ENCODE measurements at places on chromosomes 13 and 19.

- no peaks in the 10 kb centered on the region for H3K36me3 ChIP-seq
- H3K4me1 ChIP-seq = no peaks in the 10 kb centered on the region
- no peak overlapping the region for H3K27ac ChIP-seq
- DNase-seq = no peak
These were observed 19.2 kb downstream of the C13orf42 start for GRCh38 chr13:51091839-51092238.

DNA sequence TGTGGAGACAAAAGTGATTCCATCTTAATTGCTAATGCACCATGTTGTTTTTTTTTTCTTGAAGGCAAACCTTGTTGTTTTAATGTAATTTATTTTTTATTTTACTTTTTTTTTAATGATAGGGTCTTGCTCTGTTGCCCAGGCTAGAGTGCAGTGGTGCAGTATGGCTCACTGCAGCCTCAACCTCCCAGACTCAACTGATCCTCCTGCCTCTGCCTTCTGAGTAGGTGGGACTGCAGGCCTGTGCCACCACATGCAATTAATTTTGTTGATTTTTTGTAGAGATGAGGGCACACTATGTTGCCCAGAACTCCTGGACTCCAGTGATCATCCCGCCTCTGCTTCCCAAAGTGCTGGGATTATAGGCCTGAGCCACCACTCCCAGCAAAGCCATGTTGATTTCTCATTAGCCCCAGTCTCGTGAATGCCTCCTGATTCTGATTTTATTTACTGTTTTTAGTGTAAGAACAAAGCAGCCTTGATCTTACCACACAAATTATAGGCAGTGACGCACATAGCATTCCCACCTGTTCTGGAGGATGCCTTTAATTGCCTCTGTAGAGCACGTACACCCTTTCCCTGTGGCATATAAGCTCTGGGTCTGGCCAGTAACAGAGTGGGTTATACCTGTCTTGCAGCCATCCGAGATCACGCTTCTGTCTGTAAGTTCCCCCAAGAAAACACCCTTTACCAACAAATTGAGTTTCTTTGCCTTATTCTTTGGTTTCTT is 150.4 kb downstream of the GGACT start:
- H3K4me1 ChIP-seq = peaks cover 23% of the 10 kb centered on the region
- no peak overlapping the region for H3K27ac ChIP-seq
- no peak for DNase-seq
- H3K36me3 ChIP-seq = peaks cover 8% of the 10 kb centered on the region
- no peaks in the 10 kb centered on the region for H3K27me3 ChIP-seq

GRCh38 chr13:33757713-33758112 is 60.2 kb upstream of the RFC3 start:
- H3K27ac ChIP-seq = no peak overlapping the region
- H3K36me3 ChIP-seq = no peaks in the 10 kb centered on the region
- peaks cover 5% of the 10 kb centered on the region for H3K27me3 ChIP-seq
- no peaks in the 10 kb centered on the region for H3K4me1 ChIP-seq

GRCh38 chr13:47033216-47033615 is 136.4 kb upstream of the HTR2A start:
- no peaks in the 10 kb centered on the region for H3K4me1 ChIP-seq
- no peak overlapping the region for H3K27ac ChIP-seq
- no peak overlapping the region for H3K4me3 ChIP-seq
- no peak for DNase-seq
- peaks cover 24% of the 10 kb centered on the region for H3K27me3 ChIP-seq

- no peaks in the 10 kb centered on the region for H3K36me3 ChIP-seq
- no peaks in the 10 kb centered on the region for H3K4me1 ChIP-seq
- H3K27me3 ChIP-seq = peaks cover 46% of the 10 kb centered on the region
- no peak for DNase-seq
- no peak overlapping the region for H3K4me3 ChIP-seq
These were observed 16.2 kb downstream of the SOX21 start for GRCh38 chr13:94696171-94696570.

DNA sequence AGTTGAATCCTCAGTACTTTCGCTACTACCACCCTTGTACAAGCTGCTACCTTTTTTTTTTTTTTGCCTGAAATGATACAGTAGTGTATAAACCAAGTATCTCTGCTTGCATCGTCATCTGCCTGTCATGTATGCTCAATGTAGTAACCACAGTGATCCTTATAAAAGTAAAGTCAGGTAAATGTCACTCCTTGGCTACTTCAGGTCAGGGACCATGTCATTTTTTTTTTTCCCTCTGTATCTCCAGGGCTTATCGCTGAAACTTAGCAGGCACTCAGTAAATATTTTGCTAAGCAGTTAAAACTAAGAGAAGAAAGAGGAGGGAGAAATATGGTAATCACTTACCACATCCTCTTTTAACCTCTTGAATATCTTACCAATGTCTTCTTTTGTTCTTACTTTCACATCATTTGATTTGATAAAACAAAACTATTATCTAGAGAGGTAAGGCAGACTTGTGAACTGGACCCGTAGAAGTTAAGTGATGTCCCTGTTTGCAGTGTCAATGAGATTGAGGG is 96.8 kb upstream of the KLF12 start:
- peaks cover 16% of the 10 kb centered on the region for H3K36me3 ChIP-seq
- H3K4me3 ChIP-seq = peak overlapping the region; percentile 48
- no peak for DNase-seq
- H3K27me3 ChIP-seq = no peaks in the 10 kb centered on the region
- peaks cover 20% of the 10 kb centered on the region for H3K4me1 ChIP-seq

DNA sequence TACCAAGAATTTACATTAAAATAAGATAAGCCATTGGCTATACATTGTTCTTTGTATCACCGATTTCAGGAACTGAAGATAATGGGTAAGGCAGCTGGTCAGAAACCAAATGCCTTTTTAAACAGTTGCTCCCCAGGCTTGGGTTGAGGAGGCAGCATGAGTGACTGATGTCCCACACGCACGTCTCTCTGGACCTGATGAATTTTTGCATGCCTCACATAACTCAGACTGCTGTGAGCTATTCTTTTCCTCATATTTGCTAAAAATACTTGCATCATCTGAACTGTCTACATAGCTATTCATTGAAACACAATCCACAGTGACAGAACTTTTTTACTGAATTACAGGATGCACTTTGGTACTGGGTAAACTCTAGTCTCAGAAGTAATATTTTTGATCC is 123.6 kb upstream of the MAB21L1 start:
- H3K4me1 ChIP-seq = no peaks in the 10 kb centered on the region
- H3K36me3 ChIP-seq = no peaks in the 10 kb centered on the region

DNA sequence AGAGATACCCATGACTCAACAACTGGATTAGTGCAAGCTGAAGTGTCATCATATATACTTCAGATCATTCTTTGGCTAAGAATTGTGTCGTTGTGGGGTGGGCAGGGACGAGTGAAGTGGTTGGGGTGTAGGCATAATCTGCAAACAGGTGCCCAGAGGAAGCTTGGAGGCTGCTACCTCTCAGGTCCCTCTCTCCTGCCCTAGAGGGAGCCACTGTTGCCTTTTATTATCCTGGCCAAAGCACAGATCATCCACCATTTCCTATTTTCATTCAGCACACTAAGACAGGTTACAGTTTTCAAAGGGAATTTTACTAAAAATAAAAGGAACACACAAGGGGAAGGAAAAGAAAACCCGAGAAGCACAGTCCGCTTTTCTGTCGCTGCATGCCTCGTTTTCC is 126.6 kb downstream of the HS6ST3 start:
- no peaks in the 10 kb centered on the region for H3K4me1 ChIP-seq
- no peaks in the 10 kb centered on the region for H3K36me3 ChIP-seq
- H3K4me3 ChIP-seq = no peak overlapping the region
- DNase-seq = no peak

GRCh38 chr13:37686501-37686900 is 87.9 kb upstream of the POSTN start:
- no peaks in the 10 kb centered on the region for H3K36me3 ChIP-seq
- no peak for DNase-seq
- no peak overlapping the region for H3K4me3 ChIP-seq

DNA sequence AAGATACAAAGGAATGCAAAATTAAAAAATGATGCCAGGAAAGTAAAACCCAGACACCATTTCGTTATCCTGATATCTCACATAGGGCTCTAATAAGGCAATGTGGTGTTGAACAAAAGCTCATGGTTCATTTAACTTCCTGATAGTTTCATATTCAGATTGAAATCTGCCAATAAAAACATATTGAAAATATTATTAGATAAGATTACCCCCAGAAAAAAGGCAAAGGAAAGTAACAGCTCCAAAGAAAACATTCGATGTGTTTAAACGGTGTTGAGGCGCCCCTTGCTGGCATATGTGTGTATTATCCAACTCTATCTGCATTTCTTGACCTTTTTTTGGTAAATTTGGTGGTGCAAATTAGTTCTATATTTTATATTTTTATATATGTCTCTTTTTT is 75.9 kb downstream of the ESD start:
- H3K4me3 ChIP-seq = no peak overlapping the region
- H3K36me3 ChIP-seq = peaks cover 25% of the 10 kb centered on the region
- no peak overlapping the region for H3K27ac ChIP-seq
- peaks cover 7% of the 10 kb centered on the region for H3K4me1 ChIP-seq
- no peaks in the 10 kb centered on the region for H3K27me3 ChIP-seq

DNA sequence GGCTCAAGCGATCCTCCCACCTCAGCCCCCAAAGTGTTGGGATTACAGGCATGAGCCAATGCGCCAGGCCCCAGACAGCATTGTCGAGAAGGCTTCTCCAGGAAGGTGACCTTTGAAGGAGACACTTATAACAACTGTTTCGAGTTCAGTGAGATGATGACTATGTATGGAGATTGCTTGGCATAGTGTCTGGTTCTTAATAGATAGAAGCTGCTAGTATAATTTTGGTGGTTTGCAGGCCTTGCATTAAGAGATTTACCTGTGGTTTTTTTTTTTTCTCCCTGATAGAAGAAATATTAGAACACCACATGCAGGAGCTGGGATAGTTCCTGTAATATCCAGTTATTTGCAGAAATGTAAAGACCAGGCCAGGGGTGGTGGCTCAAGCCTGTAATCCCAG is 3.7 kb downstream of the MARCHF2 start:
- no peak for DNase-seq
- no peaks in the 10 kb centered on the region for H3K27me3 ChIP-seq
- H3K27ac ChIP-seq = no peak overlapping the region
- H3K36me3 ChIP-seq = peaks cover under 1% of the 10 kb centered on the region
- H3K4me3 ChIP-seq = no peak overlapping the region

DNA sequence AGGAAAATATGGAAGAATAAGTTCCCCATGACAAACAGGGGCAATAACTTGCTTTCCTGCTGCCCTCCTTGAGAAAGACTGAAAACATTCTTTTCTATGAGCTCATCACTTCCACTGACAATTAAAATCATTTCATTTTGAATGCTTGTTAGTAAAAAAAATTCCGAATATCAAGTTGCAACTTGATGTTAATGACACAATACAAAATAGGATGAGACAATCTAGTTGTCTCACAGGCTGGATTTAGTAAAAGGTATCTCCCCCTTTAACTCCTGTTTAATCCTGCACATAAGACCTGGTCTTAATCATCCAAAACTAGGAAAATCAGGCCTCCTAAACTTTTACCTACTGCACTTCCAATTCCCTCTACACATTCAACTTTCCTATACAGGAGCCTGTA is 24.7 kb downstream of the IRS2 start:
- no peaks in the 10 kb centered on the region for H3K27me3 ChIP-seq
- H3K4me1 ChIP-seq = peaks cover 13% of the 10 kb centered on the region
- H3K36me3 ChIP-seq = peaks cover 1% of the 10 kb centered on the region
- no peak for DNase-seq
- H3K27ac ChIP-seq = no peak overlapping the region

- no peak overlapping the region for H3K4me3 ChIP-seq
- no peaks in the 10 kb centered on the region for H3K27me3 ChIP-seq
- no peak overlapping the region for H3K27ac ChIP-seq
- DNase-seq = no peak
- peaks cover 13% of the 10 kb centered on the region for H3K4me1 ChIP-seq
These were observed 69.9 kb downstream of the ABCC4 start for GRCh38 chr13:95231393-95231792.

DNA sequence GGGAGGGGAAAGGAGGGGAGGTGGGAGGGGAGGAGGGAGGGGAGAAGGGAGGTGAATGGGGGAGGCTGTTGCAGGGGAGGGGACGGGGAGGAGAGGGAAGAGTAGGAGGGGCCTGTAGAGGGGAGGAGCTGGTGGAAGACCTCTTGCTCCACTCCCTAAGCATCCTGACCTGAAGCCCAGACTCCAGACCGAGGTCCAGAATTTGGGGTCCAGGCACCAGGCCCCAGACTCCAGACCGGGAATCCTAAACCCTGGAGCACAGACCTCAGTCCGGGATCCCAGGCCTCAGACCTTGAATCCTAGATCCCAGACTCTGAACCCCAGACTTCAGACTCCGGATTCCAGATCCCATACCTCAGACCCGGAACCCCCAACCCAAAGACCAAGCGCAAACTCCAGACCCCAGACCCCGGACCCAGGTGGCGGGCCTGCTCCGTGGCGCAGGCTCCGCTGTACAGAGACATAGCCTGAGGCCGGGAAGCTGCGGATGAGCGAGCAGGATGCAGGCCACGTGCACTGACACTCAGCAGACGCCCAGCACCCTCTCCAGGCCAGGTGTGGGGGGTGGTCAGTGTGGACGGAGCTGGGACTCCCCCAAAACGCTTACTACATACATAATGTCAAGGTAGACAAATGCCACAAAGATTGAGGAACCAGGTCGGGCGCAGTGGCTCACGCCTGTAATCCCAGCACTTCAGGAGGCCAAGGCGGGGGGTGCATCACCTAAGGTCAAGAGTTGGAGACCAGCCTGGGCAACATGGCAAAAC is 710 bp upstream of the BTBD2 start:
- peaks cover 6% of the 10 kb centered on the region for H3K36me3 ChIP-seq
- DNase-seq = peak; percentile 80
- peak overlapping the region; percentile 58 for H3K4me3 ChIP-seq
- no peaks in the 10 kb centered on the region for H3K27me3 ChIP-seq
- no peak overlapping the region for H3K27ac ChIP-seq
- peaks cover 28% of the 10 kb centered on the region for H3K4me1 ChIP-seq

- peaks cover 3% of the 10 kb centered on the region for H3K36me3 ChIP-seq
- no peak overlapping the region for H3K4me3 ChIP-seq
- no peak for DNase-seq
- H3K4me1 ChIP-seq = peaks cover 12% of the 10 kb centered on the region
- no peak overlapping the region for H3K27ac ChIP-seq
These were observed 286.6 kb downstream of the SHISA2 start for GRCh38 chr13:25765266-25765665.

GRCh38 chr13:74136084-74136658 is 2.0 kb upstream of the KLF12 start:
- H3K4me3 ChIP-seq = no peak overlapping the region
- H3K4me1 ChIP-seq = peaks cover 13% of the 10 kb centered on the region
- no peak overlapping the region for H3K27ac ChIP-seq
- peak; percentile 38 for DNase-seq

GRCh38 chr19:29771708-29772414 is 39.9 kb upstream of the CCNE1 start:
- H3K27me3 ChIP-seq = no peaks in the 10 kb centered on the region
- peak; percentile 32 for DNase-seq
- peaks cover 19% of the 10 kb centered on the region for H3K4me1 ChIP-seq
- no peak overlapping the region for H3K4me3 ChIP-seq
- H3K27ac ChIP-seq = peak overlapping the region; percentile 3

DNA sequence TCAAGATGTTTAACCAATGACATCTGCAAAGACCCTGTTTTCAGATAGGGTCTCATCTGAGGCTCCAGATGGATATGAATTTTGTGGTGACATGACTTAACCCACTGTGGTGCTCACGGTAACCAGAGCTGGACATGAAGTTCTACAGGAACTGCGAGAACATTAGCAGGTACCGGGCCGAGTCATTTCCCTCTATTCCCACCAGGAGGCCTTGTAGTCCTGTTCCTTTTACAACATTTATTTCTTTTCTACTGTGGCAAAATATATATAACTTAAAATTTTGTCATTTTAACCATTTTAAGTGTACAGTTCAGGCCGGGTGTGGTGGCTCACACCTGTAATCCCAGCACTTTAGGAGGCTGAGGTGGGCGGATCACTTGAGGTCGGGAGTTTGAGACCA is 7.6 kb upstream of the TSPAN16 start:
- H3K4me3 ChIP-seq = no peak overlapping the region
- H3K27me3 ChIP-seq = peaks cover 61% of the 10 kb centered on the region
- peaks cover 1% of the 10 kb centered on the region for H3K4me1 ChIP-seq
- no peak for DNase-seq

Data from activated CD4-positive, alpha-beta T cell treated with anti-CD3 and anti-CD28 coated beads, Interleukin-2, amount 10 ng/mL, durations not matched to agents 7 days and 5 days (primary cell).